Progenitor cell of endocrine pancreas (in vitro differentiated cells): ENCODE measurements at places on chromosomes 4 and X. TPM values are rescaled to one million over a fixed set of nuclear protein-coding genes. Genes with fewer than 3 reads are reported as not detected.

DNA sequence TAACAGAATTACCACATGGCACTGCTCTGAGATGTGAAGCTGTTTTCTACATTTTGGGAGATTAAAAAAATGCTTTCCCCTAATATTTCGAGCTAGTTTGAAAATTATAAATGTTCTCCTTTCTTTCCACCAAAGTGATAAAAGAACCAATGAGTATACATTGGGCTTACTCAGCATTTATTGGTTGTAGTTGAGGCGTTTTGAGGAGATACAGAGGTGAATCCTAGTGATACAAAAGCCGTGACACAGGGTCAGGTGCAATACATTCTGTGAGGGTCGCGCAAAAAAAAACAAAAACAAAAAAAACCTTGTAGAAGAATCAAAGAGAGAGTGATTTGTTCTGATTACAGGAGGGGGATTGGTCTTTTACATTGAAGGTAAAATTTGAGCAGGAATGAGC, 32.4 kb upstream of the CYP4V2 start:
- H3K4me3 ChIP-seq: no peak overlapping the region
- H3K36me3 ChIP-seq: peaks cover 15% of the 10 kb centered on the region
- no peak for DNase-seq
- no peaks in the 10 kb centered on the region for H3K27me3 ChIP-seq
- peaks cover 3% of the 10 kb centered on the region for H3K4me1 ChIP-seq

GRCh38 chr4:16627999-16628398, 270.4 kb downstream of the LDB2 start:
- DNase-seq: no peak
- no peak overlapping the region for H3K4me3 ChIP-seq
- no peak overlapping the region for H3K27ac ChIP-seq

- no peak overlapping the region for H3K4me3 ChIP-seq
- DNase-seq: no peak
- peak overlapping the region; percentile 65 for H3K27ac ChIP-seq
- H3K4me1 ChIP-seq: no peaks in the 10 kb centered on the region
These were observed 94.1 kb downstream of the PDS5A start for GRCh38 chr4:39883646-39884045.

DNA sequence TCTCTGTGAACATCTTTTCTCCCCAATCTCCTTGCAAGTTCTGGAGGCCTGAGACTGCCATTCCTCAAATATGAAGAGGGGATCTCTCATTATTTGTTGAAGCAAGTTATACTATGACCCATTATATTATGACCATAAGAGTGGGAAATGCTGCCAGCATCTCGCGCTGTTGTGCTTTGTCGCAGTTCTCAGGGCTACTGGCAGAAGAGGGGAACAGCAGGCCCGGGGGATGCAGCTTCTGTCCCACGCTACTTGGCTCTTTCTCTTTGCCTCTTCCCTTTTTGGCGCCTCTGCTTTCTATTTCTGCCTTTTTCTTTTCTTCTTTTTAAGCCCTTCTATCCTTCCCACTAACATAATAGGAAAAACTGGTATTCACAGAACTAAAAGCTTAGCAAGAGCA, 64.2 kb downstream of the GEMIN8 start:
- no peaks in the 10 kb centered on the region for H3K27me3 ChIP-seq
- H3K27ac ChIP-seq: no peak overlapping the region
- no peak for DNase-seq
- no peaks in the 10 kb centered on the region for H3K4me1 ChIP-seq

GRCh38 chr4:82611527-82611926, 49.7 kb upstream of the TMEM150C start:
- DNase-seq: no peak
- no peaks in the 10 kb centered on the region for H3K27me3 ChIP-seq
- H3K36me3 ChIP-seq: no peaks in the 10 kb centered on the region
- no peak overlapping the region for H3K4me3 ChIP-seq
- peaks cover 5% of the 10 kb centered on the region for H3K4me1 ChIP-seq

- no peak overlapping the region for H3K4me3 ChIP-seq
- H3K27me3 ChIP-seq: peaks cover 20% of the 10 kb centered on the region
- H3K27ac ChIP-seq: no peak overlapping the region
- no peak for DNase-seq
- H3K36me3 ChIP-seq: no peaks in the 10 kb centered on the region
- no peaks in the 10 kb centered on the region for H3K4me1 ChIP-seq
These were observed 109.5 kb upstream of the TEX13C start for GRCh38 chrX:125210146-125210545.

DNA sequence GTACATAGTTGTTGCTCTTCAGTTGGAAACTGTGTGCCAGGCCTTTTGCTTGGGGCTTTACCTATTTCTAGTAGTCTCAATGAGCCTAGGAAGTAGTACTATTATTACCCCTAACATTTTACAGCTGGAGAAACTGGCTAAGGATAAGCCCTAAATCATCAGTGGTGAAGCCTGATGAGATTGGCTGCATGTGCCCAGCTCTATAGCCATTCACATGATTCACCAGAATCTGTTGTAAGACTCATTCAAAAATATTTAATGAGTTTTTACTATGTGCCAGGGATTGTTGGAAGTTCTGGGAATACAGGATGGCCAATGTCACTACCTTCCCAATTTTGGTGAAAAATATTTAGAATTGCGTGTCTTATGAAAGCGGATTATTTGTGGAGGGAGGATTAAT, 2.8 kb downstream of the KIT start:
- no peak overlapping the region for H3K27ac ChIP-seq
- H3K4me1 ChIP-seq: peaks cover 20% of the 10 kb centered on the region
- peak overlapping the region; percentile 85 for H3K4me3 ChIP-seq
- peaks cover 19% of the 10 kb centered on the region for H3K27me3 ChIP-seq

GRCh38 chr4:39304651-39305050, 61.5 kb downstream of the RFC1 start:
- DNase-seq: no peak
- H3K27ac ChIP-seq: peak overlapping the region; percentile 24
- no peaks in the 10 kb centered on the region for H3K27me3 ChIP-seq
- H3K4me3 ChIP-seq: no peak overlapping the region
- H3K4me1 ChIP-seq: no peaks in the 10 kb centered on the region

GRCh38 chrX:10833299-10834169, 213.1 kb upstream of the MID1 start:
- H3K36me3 ChIP-seq: peaks cover 2% of the 10 kb centered on the region
- DNase-seq: peak; percentile 15
- H3K4me1 ChIP-seq: peaks cover 13% of the 10 kb centered on the region
- H3K27ac ChIP-seq: peak overlapping the region; percentile 73
- peak overlapping the region; percentile 80 for H3K4me3 ChIP-seq

- H3K27me3 ChIP-seq: no peaks in the 10 kb centered on the region
- H3K4me3 ChIP-seq: no peak overlapping the region
- no peak overlapping the region for H3K27ac ChIP-seq
- no peaks in the 10 kb centered on the region for H3K36me3 ChIP-seq
These were observed 40.1 kb downstream of the NUDT11 start for GRCh38 chrX:51456246-51456645.

- H3K4me1 ChIP-seq: peaks cover 53% of the 10 kb centered on the region
- H3K4me3 ChIP-seq: peak overlapping the region; percentile 44
- H3K27me3 ChIP-seq: no peaks in the 10 kb centered on the region
- no peak for DNase-seq
- no peaks in the 10 kb centered on the region for H3K36me3 ChIP-seq
- peak overlapping the region; percentile 25 for H3K27ac ChIP-seq
These were observed 3.7 kb upstream of the RHOH start for GRCh38 chr4:40193016-40193571.

The FGB gene
- total RNA-seq: 37.7 and 63.3 TPM in 2 replicates

The CSAG1 gene
- total RNA-seq: not detected in 2 replicates

The PDCL2 gene
- total RNA-seq: not detected in 2 replicates

The TGIF2LX gene
- not detected in 2 replicates for total RNA-seq

The MAGEA2B gene
- total RNA-seq: 1.4 TPM in 1 of 2 replicates, not detected in the other
